Erythroblast (primary cell): ENCODE measurements at places on chromosomes 2 and 18.

- no peak for DNase-seq
Observed at GRCh38 chr2:43460174-43460546, 135.7 kb downstream of the THADA start.

GRCh38 chr2:219362524-219363164, 25.1 kb downstream of the DNPEP start:
- no peak for DNase-seq

DNA sequence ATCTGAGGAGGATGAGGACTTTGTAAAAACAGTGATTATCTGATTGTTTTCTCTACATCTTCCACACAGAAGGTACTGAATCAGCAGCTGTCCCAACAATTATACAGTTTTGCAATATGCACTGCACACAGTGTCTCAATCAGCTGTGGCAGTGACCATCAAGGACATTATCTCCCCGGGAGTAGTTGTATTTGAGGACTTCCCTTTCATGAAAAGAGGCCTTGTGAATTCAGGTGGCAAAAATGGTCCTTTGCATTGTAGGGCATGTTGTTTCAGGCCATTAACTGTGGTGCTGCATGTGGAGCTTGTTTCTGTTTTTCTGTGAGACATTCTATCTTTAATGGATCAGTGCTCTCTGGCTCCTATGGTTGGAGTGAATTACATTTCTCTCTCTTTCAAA, 779.4 kb upstream of the FSHR start:
- no peak for DNase-seq

GRCh38 chr2:161237392-161238264, 70.6 kb upstream of the PSMD14 start:
- DNase-seq: peak; percentile 48

DNA sequence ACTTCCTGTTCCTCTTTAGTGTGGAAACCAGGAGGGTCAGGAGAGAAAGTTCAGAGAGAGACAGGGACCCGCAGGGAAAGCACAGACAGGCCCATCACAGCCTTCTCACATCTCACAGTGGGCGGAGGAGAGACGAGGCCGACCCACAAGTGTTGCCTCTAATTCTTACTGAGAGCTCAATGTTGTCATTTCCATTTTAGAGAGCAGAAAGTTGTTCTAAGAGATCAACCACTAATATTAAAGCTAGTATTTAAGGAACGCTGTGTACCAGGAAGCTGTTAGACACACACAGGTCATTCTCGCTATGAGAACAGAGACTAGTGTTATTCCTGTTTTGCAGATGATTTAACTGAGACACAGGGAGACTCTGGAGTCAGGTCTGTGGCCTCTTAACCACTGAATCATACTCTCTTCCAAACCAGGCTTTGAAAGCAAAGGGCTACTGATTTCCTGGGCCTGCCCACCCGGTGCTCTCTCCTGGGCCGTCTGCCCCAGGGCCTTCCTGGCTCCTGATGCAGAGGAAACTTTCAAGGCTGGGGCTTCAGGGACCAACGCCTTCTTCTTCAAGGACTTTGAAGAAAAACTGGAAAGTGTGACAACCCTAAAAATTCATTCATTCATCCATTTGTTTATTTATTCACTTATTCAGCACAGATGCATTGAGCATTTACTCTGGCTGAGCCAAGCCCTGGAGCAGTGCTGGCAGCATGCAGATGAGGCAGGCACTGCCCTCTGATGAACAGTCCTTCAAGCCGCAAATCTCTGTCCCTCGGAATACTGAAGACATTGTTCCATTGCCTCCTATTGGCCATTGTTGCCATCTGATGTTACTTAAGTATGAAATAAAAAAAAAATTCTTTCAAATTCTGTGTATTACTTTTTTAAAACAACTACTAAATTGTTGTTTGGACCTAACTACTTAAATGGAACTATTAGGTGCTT, 37.2 kb upstream of the BIN1 start:
- DNase-seq: no peak

DNA sequence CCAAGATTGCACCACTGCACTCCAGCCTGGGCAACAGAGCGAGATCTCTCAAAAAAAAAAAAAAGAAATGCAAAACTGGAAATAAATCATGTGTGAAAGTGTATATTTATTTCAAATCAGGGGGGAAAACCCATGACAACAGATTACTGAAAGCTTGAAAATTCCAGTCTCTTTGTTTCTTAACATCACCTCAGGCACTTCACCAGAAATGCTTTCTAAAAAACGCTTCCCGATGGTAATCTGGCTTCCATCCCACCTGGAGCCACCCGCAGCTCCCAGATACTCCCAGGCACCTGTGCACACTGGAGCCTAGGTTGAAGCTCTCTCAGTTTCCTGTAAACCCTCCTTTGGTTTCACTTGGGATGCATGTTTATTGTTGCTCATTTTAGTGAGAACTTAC, 7.2 kb upstream of the ITGB6 start:
- no peak for DNase-seq

- no peak for DNase-seq
Observed at GRCh38 chr2:226904592-226904991, 68.7 kb downstream of the RHBDD1 start.

GRCh38 chr18:33835419-33835818, 257.4 kb downstream of the ASXL3 start:
- no peak for DNase-seq

- no peak for DNase-seq
Observed at GRCh38 chr2:178385595-178386148, 65.3 kb downstream of the PRKRA start.

DNA sequence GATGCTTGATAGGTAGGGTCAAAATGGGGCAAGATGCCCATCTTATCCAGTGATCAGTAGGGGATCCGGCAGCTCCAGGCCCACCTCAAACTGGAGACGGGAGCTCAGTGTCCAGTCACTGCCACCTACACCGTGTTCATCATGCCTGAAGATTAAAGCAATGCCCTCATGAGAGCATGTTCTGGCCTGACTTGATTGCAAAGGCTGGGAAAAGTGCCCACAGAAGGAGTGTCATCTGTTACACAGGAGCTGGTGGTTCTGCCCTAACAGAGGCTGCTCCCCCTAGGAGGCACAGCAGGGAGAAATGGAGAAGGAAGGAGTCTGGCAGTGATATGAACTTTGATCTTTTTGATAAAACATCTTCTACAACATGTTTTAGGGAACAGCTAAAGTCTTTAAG, 92.3 kb downstream of the CCBE1 start:
- no peak for DNase-seq

GRCh38 chr2:105038383-105039061, 653 bp downstream of the MRPS9 start:
- peak; percentile 33 for DNase-seq

- no peak for DNase-seq
Observed at GRCh38 chr2:74291218-74291544, 52.0 kb downstream of the SLC4A5 start.

GRCh38 chr2:106115665-106116064, 78.4 kb downstream of the UXS1 start:
- no peak for DNase-seq

- peak; percentile 98 for DNase-seq
Observed at GRCh38 chr2:84925724-84926376, 20.4 kb downstream of the TMSB10 start.

GRCh38 chr2:23363268-23363667, 21.7 kb upstream of the KLHL29 start:
- DNase-seq: no peak

- peak; percentile 18 for DNase-seq
Observed at GRCh38 chr2:128354726-128355470, 36.2 kb upstream of the HS6ST1 start.

DNA sequence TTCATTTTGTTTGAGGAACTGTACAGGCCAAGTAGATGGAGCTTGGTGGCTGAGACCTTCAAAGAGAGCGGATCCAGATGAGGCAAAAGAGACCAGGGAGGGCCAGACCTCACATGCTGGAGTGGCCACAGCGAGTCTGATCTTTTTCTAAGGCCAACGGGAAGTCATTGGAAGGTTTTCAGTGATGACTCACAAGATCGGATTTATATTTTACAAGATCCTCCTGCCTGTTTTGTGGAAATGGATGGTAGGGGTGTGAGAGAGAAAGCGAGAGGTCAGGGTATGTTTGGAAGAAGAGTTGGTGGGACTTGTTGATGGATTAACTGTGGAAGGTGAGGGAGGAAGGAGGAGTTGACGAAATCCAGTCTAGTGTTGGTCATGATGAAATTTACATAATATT, 44.6 kb upstream of the TUBA3D start:
- DNase-seq: no peak

- DNase-seq: no peak
Observed at GRCh38 chr18:12485479-12486105, 77.9 kb downstream of the PRELID3A start.

- DNase-seq: no peak
Observed at GRCh38 chr2:37869771-37870170, 55.3 kb upstream of the RMDN2 start.

- DNase-seq: no peak
Observed at GRCh38 chr2:178412047-178412446, 38.9 kb downstream of the PRKRA start.

DNA sequence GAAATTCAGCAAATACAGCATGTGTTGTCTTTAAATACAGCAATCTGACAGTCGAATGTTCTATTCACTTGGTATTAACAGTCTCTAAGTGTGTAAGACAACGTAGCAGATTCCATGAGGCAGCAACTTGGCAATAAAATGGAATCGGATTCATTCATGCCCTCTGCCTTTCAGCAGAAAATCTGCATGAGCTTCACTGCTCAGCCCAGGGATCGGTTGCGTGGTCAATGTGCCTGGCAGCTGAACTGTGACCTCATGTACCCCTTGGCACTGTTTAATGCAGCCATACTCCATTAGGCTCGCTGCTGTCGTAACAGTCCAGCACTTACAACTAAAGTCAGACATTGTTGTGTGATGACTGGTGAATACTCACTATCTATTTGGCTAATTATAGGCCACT, 17.7 kb upstream of the RGPD4 start:
- DNase-seq: no peak

GRCh38 chr2:118644190-118644589, 203.3 kb downstream of the EN1 start:
- no peak for DNase-seq

DNA sequence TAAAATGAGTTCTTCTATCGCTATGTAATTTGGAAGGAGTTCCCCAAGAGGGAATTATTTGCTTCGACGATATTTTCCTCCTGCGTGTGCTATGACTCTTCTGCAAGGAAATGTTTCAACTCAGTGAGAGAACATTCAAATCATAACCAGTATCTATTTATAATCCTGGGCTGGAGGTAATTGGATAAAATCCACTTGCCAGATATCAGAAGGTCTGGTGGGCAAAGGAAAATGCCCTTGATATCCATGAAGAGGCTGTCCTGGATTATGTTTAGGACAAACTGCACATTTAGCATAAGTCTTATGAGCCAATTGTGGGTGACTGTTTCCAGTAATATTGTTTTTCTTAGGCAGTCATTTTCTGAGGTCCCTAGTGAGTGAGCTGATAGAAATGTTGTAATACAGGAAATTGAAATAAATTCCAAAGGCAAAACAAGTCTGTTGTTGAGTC, 17.7 kb downstream of the RPIA start:
- no peak for DNase-seq

DNA sequence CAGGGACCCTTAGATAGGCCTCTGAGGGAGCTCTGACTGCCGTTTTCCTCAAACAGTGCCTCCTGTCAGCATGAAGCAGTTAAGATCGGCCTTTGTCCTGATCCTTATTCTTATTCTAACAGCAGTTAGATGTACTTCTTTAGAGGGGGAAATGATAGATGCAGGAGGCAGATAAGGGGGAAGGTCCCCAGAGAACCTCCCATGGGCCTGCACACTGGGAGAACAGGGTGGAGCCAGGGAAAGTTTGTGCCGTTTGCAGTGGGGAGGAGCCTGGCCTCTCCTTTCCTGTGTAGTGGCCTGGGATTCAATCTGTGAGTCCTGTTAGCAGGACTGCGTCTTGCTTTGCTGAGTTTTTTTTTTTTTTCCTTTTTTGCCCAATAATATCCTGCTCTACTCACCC, 7.9 kb upstream of the INPP4A start:
- DNase-seq: no peak

GRCh38 chr2:178295115-178295514, 100.8 kb downstream of the OSBPL6 start:
- no peak for DNase-seq

- no peak for DNase-seq
Observed at GRCh38 chr2:150532879-150533278, 45.4 kb upstream of the RND3 start.

- DNase-seq: peak; percentile 44
Observed at GRCh38 chr2:10811517-10811916, 1.1 kb downstream of the PDIA6 start.

GRCh38 chr18:49610022-49610445, 48.2 kb downstream of the LIPG start:
- no peak for DNase-seq

- DNase-seq: peak; percentile 65
Observed at GRCh38 chr18:57431467-57432080, 3.6 kb upstream of the ONECUT2 start.

GRCh38 chr2:240111253-240111652, 24.9 kb downstream of the COPS9 start:
- DNase-seq: no peak

DNA sequence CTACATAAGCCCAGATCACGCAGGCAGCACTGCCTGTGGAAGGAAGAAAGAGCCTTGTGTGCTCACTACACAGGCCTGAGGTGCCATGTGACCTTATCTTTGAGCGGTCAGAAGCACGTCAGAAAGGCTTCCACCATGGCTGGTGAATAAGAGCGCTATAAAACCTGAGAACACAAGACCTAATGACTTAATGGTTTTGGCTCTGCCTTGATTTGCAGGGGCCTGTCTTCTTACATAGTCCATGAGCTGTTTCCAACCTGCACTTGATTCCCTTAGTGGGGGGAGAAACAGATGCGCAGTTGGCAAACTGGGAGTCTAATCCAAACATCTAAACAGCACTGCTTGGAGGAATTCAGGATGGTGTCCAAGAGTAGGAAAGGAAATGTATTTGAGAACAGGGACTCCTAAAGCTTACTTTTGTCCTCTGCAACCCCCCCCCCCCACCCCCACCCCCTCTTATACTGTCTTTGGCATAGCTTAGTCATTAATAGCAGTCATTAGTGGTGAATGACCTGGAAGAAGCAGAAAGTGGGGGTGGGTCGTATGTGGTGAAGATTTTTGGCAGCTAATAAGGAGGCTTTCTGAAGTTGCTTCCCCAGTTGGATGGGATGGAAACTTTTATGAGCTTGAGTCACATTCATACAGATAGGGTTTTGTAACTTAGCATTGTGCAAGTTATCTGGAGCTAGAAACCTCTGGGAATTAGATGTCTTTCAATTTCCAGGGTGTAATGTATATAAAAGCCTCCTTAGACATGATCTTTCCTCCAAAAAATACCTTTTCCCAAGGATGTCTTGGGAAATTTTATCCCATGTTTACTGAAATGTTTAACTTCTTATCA, 454.1 kb downstream of the MEIS1 start:
- no peak for DNase-seq
